ENCODE measurements at places on chromosomes 7 and 10. TPM values are rescaled to one million over a fixed set of nuclear protein-coding genes. Genes with fewer than 3 reads are reported as not detected.

- DNase-seq = no peak
Measured at GRCh38 chr7:156907656-156908055, 14.7 kb upstream of the LMBR1 start.

DNA sequence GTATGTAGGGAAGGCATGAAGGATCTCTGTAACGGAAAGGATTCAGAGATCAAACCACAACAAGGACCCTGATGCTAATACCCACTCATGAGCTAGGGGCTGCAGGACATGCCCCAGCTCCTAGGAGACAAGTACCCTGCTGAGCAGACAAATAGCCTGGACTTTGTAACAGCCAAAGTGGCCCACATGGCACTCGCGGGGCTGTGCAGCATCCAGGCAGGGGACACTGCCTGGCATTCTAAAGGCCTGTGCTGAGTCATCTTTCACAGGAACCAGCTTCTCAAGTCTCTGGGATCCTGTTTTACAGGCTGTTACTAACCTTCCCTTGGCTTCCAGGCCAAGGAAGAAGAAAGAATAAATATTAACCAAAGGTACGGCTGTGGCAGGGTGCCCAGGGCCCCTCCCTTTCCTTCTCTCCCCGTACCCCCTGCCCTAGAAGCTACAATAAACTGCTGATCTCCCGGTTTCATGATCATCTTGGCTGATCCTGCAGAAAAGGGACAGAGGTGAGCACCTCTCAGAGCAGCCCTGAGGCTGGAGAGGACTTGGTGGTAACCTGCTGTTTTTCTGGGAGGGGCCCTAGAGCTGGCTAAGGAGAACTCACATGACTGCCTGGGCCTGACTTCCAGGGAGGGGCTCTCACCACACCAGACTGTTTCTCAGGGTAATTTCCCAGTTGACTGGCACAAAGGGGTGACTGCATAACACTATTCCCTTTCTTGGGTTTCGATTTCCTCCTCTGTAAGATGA lies 4.2 kb upstream of the RPEL1 start:
- DNase-seq = no peak

Gene CUZD1
- total RNA-seq = 2.4 TPM

Gene CYP2E1
- 7.1 TPM for total RNA-seq

Gene HPS1
- total RNA-seq = 34.4 TPM

Gene SPDYE18
- 1.1 TPM for total RNA-seq
